ENCODE measurements at places on chromosomes 2 and 18.

DNA sequence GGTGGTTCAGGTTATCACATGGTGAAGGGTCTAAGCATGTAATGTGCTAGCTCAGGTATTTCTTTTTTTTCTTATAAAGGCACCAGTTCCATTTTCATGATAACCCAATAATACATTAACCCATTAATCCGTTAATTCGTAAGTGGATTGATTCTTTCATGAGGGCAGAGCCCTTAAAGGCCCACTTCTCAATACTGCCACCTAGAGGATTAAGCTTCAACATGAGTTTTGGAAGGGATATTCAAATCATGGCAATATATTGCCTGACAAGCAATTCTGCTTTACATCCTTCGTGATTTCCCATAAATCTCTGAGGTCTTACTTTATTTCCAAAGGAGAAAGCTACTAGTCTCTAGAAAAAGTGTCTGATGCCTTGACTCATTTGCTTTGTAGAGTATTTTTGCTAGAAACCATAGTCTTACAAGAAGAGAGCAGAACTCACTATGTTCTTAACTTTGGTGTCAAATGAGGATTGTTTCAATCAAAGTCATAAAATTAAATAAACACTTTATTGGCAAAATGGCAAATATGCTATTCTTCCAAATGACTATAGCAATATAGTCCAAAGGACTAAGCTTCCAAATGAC is 271.3 kb downstream of the KCNS3 start:
- no peak for DNase-seq

DNA sequence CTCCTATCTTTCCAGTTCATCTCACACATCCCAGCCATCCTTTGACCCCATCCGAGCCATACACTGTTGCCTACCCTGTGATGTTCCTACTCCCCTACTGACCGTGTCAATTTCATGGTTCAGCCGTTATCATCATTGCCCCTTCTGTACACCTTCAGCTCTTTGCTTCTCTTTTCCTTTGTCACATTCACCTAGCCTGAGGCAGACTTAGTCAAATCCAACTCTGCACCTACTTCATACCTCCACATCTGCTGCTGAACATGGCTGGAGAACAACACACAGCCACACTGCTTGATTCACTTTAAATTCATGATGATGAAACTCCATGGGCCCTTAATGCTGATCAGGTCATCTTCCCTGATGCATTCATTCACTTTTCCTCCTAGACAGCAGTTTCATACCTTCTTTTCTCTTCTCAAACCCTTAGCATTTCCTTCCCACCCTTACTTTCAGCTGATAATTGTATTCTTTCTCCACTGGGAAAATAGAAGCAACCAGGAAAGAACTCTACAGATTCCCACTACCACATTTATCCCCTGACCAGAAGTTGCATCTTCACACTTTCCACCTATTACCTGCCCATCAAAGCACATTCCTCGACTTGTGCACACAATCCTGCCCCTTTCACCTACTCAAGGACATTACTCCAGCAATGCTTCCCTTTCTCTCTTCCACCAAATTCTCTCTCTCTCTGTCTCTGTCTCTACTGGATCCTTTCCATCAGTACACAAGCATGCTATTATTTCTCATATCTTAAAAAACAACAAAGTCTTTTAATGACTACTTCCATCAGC is 59.6 kb downstream of the PKDCC start:
- no peak for DNase-seq

DNA sequence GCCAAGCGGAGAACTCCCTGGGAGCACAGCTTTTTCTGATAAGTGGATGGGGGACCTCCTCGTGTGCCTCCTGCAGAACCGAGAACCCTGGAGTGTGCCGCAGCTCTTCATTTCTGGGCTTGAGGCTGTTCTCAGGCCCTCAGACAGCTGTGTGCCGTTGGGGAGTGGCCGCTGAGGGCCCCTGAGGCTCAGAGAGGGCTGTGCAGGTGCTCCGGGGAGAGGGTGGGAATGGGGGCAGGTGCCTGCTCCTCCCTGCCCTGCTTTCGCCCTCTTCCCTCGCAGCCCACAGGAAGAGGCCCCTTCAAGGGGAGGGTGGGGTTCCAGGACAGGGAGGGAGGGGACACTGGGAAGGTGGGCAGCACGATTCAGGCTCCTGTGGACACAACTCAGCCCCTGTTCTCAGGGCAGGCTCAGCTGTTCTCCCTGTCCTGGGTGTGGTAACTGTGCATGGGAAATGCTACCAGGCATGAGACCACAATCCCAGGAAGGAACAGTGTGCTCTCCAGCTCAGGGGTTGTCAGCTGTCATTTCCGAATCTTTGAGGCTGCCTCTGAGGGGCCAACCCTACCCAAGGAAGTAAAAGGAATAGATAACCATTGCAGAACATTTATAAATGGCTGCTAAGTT is 11.3 kb downstream of the LCT start:
- no peak for DNase-seq

DNA sequence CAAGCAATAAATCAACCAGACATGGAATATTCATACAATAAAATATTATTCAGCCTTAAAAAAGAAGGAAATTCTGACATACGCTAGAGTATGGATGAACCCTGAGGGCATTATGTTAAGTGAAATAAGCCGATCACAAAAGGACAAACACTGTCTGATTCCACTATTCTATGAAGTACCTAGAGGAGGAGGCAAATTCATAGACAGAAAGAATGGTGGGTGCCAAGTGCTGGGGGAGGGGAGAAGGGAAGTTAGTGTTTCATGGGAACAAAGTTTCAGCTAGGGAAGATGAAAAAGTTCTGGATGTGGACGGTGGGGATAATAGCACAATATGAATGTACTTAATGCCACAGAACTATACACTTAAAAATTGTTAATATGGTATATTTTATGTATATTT is 19.8 kb downstream of the SMAD7 start:
- no peak for DNase-seq

GRCh38 chr18:1995041-1995612 is 576.2 kb downstream of the METTL4 start:
- DNase-seq: no peak

DNA sequence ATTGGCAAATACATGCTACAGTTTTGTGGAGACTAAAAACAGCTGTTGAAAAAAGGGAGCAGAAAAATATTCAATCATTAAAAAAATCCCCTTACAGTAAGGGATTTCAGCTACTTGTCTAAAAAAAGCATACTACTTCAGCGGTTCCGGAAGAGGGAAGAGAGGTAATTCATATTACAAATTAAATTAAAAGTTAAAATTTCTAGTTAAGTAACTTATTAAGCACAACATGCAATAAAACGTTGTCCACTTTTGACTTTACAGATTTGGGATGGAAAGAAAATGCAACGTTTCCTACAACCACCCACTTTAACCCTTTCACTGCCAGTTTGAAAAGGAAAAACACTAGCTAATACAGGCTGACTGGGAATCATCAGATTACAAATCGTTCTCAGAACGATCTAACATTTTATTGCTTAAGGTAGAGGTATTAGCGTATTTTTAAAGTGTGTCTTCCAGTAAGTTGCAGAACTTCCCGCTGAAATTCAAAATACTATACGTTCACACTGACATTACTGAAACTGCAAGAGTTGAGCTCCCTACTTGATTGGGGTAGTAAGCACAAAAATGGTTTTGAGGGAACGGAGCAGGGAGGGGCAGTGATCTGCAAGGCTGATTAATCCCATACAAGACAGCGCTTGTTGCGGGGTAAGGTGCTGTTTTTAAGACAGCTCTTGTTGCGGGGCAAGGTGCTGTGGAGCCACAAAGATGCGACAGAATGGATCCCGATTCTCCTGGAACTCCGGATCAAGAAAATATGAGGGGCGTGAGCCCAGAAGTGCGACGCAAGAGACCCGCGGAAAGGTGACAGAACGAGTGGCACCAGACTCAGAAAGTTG is 743 bp downstream of the HADHA start:
- peak; percentile 2 for DNase-seq

GRCh38 chr2:46899053-46899452 is 16.6 kb downstream of the MCFD2 start:
- no peak for DNase-seq
